ENCODE measurements at places on chromosomes 3 and 15. TPM values are rescaled to one million over a fixed set of nuclear protein-coding genes. Genes with fewer than 3 reads are reported as not detected.

The GOLGA8J gene
- not detected for polyA plus RNA-seq

The ITPKA gene
- polyA plus RNA-seq: 0.59 TPM

The KNG1 gene
- polyA plus RNA-seq: not detected

The SCG5 gene
- 9.4 TPM for polyA plus RNA-seq

The FBXW12 gene
- not detected for polyA plus RNA-seq

The ZNF385D gene
- 2.2 TPM for polyA plus RNA-seq

The WDR53 gene
- polyA plus RNA-seq: 7.3 TPM

DNA sequence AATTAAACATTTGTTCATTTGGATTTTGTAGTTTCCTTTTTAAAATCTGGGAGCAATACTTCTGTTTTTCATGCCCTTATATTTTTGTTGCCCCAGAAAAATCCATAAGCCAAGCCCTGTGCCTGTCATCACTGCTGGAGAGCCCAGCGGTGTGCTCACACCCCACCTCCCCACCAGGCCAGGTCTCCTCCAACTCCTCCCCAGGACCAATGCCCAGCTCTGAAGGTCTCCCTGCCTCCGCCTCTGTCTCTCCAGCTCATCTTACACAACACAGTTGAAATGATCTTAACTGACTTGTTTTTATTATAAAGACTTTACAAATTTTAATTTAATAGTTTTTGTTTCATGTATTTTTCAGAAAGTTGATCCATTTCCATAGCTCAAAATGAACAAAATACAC, 66.4 kb downstream of the RHCG start:
- DNase-seq: no peak

DNA sequence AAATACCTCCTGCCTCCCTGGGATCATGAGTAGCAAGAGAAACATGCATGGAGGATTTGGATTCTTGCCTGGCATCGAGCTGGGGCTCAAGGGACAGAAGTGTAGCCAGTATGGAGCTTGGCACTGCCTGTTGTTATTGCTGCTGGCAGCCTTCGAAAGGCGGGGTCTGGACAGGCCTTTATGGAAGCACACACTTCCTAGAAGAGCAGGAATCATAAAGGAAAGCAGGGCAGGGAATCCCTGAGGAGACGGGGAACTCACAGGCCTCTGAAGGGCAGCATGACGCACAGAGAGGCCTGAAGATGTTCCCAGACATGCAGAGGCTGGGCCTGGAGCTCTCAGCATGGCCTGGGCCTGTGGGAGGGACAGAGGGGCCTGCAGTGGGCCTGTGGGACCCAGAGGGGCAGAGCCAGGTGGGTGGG, 18.6 kb upstream of the SLC41A3 start:
- no peak for DNase-seq

- no peak for DNase-seq
These were observed 360.4 kb downstream of the ULK4 start for GRCh38 chr3:41601404-41601987.

DNA sequence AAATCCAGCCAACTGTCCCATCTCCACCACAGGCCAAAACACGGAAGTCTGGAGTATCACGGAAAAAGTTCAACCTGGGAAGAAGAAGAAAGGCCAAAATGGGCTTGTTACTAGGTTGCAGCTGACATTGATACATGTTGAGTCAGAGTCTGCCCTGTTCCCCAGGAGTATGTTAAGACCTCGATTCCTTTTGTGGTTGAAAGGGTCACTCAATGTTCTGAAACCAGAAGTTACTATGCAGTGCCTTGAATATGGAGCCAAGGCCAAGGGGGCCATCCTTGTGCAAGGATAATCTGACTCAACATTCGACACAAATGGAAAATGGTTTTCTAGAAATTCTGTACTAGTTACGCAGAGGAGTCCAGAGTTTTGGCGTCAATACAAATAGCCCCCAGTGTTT, 104.2 kb downstream of the DGKG start:
- no peak for DNase-seq

GRCh38 chr3:29065211-29065785, 215.6 kb upstream of the RBMS3 start:
- peak; percentile 98 for DNase-seq

DNA sequence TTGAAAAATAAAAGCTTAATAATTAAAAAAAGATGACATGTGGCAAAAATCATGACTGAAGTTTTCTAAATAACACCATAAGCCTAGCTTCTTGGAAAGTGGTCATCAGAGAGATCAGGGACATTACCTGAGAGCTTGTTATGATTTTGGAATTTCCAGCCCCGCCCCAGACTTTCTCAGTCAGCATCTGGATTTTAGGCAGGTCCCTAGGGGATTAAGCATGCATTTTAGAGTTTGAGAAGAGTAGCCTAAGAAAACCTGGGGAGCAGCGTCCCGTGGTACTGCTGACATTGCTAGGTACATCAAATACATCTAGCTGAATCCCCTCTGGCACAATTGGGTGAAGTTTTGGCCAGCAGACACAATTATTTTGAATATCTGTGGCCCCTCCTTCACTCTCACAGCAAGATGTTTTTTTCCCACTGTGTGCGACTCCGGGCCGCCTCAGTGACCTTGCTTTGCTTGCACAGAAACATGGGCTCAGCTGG, 58.7 kb upstream of the MEF2A start:
- no peak for DNase-seq

DNA sequence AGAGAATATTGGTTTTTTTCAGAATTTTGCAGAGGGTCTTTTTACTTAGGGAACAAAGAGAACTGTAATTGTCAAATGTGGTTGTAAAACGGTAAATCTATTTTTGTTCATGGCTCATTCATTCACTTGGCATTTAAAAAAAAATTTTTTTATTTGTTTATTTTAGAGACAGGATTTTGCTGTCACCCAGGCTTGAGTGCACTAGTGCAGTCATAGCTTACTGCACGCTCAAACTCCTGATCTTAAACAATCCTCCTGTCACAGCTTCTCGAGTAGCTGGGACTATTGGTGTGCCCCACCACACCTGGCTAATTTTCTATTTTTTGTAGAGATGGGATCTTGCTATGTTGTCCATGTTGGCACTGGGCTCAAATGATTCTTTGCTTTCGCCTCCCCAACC, 301.8 kb downstream of the LPP start:
- no peak for DNase-seq

DNA sequence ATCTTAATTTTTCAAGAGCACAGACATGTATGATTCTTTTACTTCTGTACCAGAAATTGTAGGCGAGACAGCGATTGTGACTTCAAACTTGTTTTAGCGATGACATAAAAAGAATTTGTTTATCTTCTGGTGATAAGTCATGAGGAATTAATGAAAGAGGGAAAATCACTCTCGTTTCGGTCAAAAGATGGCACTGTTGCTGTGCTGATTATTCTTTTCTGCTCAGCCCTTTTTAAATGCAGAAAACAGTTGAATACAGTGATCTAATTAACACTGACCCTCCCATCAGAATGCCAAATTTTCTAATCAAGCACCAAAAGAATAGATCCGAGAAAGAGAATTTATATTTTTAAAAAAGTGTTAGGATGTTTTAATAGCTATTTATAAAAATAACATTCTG, 52.6 kb downstream of the NSUN3 start:
- no peak for DNase-seq

DNA sequence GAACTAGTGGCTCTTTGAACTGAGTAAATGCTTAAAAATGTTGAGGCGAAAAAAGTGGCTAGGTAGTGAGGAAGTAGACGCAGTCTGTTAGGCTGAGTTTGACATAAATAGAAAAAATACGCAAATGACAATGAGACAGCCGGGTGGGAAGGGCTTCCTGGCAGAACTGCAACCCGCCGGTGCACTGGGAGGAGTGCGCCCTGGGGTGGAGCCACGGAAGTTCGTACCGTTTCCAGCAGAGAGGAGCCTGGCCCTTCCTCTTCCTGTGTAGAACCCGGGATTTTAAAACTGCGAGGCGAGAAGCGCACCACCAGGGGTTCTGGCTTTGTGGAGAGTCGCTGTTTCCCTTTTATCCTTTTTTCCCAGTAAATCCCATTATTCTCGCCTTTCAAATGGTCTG, 602.6 kb downstream of the PYDC2 start:
- no peak for DNase-seq

DNA sequence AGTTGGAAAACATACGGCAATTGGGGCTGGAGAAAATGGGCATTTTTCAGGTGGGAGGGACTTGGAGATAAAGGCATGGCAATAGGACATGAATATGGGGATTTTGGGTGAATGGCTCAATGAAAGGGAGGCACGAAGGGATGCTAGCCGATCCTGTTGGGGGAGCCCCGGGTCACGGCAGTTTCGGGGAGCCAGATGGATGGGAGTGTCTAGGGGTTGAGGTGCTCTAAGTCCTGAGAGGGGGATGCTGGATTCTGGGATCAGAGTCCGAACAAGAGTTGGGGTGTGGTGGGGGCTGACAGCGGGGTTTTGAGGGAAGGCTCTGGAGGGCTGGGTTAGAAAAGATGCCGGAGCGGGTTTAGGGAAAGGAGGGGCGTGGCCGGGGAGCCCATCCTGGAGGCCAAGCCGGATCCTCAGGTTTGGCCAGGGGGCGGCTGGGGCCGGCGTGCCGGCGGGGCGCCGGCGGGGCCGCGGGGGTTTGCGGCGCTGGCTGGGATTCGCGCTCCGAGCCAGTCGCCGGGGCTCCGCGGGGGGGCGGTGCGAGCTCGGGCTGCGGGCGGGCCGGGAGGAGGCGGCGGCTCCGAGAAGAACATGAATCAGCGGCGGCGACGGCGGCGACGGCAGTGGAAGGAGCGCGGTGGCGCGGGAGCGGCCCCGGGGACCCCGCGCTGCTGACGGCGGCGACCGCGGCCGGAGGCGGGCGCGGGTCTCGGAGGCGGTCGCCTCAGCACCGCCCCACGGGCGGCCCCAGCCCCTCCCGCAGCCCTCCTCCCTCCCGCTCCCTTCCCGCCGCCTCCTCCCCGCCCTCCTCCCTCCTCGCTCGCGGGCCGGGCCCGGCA, at the start of gene TYRO3:
Gene TYRO3, plus strand, starts transcription at position 813 of the 839 bp plus-strand sequence. CDS start 46 bp downstream, outside the sequence.
- DNase-seq: no peak

DNA sequence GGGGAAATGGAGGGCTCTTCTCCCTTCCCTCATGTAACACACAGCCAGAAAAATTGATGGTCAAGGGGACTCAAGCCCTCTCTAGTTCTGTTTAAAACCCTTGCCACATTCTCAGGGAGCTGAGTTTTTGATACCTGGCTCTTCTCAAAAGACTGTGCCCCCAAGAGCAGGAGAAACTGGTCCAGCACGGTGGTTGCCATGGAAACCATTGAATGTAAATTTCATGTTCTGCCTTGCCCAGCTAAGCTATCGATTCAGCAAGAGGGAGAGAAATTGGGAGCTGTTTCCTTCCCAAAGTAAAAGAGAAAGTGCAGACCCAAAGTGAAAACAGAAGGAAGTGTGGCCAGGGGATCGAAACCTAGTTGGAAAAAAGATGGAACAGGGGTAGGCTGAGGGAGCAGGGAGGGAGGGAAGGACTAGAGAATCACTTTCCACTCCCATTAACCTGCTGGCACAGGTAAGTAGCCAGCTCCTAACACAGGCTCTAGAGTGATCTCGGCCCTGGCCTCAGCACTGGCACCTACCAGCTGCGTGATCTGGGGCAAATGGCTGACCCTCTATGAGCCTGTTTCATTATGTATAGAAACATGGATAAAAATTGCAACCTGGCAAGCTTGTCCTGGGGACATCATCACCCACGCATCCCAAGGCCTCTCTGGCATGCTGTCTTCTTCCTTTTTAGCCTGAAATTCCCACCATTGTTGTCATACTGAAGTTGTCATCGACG, 140.9 kb downstream of the TPRA1 start:
- no peak for DNase-seq
